Stimulated activated CD4-positive, alpha-beta T cell treated with anti-CD3 and anti-CD28 coated beads, Interleukin-1b, Interleukin-23, amount 100 ng/mL, for 4 hours (primary cell): ENCODE measurements at places on chromosomes 5 and 9.

GRCh38 chr5:143980506-143980905 lies 168.5 kb downstream of the HMHB1 start:
- DNase-seq = no peak

DNA sequence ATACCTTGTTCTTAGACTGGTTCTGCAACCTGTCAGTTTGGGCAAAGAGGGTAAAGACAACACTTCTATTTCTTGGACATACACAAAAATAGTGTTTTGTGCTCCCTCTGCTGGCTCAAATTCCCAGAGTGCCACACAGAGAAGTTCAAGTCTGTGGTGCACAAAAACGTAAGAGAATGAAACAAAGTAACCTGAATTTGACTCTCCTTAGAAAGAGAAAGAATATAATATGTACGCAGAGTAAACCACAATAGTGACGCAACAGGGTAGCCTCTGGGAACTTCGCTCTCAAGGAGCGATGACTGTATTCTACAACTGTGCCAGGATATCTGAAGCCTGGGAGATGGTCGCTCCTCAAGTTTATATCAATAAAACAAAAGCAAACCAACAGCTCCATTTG lies 18.5 kb downstream of the DDX31 start:
- DNase-seq = no peak

DNA sequence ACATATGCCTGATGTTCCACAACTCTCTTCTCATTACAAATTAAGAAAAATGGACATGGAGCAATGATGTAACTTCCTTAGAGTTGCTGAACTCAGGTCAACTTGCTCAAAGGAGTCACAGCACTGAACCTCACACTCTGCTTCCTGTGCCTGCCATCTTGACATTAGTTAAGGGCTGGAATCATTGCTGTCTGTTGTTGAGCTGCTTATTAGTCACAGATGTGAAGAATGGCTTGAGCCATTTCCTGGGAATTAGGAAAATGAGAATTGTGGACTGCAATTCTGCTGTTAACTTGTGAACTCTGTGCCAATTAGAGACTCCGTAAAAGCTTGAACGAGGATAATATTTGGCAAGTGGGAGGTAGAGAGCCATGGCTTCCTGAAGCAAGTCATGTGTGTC lies 212.0 kb downstream of the ADAMTS12 start:
- DNase-seq = no peak

DNA sequence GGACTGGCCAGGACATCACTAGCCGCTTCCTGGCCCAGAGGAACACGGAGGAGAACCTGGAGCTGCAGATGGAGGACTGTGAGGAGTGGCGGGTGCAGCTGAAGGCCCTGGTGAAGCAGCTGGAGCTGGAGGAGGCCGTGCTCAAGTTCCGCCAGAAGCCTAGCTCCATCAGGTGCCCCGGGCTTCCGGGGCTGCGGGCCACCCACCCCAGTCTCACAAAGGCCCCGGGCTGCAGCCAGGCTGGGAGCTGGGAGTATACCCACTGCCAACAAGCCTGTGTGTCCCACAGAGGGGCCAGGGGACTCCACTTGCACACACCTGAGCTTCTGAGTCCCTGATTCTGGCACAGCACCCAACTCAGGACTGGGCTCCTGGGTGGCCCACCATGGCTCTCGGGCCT lies 1.7 kb upstream of the RABL6 start:
- no peak for DNase-seq

GRCh38 chr5:179180061-179180610 lies 120.0 kb downstream of the ZNF354C start:
- DNase-seq = no peak

GRCh38 chr5:80754900-80755299 lies 100.1 kb upstream of the DHFR start:
- peak; percentile 7 for DNase-seq

DNA sequence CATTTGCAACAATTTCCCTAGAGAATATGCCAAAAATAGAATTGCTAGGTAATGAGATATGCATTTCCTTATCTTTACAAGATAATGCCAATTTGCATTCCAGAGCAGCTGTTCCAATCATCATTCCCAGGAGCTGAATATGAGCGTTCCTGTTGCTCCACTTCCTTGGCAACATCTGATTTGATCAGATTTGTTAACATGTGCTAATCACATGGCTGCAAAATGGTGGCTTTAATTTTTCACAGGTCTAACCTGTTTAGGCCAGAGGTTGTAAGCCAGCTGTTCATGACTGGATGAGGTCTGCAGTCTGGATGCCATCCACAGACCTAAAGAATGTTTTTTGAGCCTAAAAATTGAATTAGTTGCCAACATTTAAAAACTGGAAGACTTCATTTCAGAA lies 220.7 kb upstream of the IL12B start:
- no peak for DNase-seq

- DNase-seq = no peak
Observed at GRCh38 chr5:78573318-78573717, 75.3 kb downstream of the LHFPL2 start.

DNA sequence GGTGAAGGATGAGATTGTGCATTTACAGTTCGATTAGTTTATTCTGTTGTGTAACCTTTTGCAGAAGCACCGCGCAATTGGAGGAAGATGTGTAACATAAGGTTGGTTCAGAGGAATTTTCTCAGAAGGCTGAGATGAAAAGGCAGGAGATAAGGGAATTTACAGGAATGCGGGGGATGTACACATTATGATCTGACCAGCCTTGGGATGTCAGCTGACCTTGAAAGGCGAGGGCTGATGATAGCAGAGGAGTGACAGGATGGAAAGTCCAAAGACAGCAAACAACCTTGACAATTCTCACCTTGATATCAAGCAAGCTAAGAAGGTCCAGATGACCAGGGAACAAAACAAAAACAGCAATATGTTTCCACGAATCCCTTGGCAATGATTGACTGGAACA lies 88.8 kb downstream of the OTULIN start:
- no peak for DNase-seq

- no peak for DNase-seq
Observed at GRCh38 chr5:64707191-64707590, 16.9 kb downstream of the SHISAL2B start.

DNA sequence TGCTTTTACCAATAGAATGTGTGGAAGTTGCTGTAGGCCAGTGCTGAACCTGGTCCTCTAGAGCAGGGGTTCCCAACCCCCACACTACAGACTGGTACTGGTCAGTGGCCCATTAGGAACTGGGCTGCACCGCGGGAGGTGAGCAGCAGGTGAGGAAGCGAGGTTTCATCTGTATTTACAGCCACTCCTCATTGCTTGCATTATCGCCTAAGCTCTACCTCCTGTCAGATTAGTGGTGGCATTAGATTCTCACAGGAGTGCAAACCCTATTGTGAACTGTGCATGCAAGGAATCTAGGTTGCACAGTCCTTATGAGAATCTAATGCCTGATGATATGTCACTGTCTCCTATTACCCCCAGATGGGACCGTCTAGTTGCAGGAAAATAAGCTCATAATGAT lies 6.1 kb upstream of the CCDC152 start:
- no peak for DNase-seq

DNA sequence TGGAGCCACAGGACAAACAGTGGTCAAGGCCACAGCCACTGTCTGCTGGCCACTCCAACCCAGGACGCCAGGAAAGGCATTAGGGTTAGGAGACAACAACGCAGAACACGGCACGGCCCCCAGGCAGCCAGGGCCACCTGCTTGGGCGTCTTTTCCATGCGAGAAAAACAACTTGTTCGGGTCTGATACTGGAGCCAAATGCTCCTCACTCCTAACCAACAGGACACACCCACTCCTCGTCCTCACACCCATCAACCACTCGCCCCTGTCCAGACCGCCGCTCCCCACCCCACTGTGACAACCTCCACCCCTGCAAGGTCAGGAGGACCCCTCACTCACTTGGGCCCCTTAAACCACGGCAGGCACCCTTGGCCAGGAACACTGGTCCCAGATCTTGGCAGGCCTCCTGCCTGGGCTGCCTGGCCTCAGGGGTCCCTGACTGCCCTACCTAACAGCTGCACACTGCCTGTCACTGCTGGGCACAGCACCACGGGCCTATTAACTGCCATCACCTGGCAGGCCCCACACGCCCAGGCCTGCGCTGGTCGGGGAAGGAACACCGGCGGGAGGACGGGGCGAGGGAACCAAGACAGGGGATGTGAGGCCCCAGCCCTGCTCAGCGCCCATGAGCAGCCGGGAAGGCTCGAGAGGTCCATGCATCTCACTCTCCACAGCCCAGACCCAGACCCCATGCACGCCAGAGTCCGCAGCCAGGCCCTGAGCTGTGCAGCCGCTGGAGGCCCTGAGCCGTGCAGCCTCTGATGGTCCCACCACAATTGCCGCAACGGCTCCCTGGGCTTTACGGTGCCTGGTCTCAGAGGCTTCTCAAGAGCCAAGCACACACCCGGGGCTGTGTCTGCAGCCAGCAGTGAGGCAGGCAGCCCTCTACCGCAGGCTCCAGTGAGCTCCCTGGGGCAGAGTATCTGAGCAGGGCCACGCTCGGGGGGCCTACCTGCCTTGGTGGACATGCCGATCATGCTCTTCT lies 13.8 kb downstream of the CLPTM1L start:
- DNase-seq = no peak

- DNase-seq = no peak
Observed at GRCh38 chr9:109751253-109751652, 28.7 kb upstream of the PALM2AKAP2 start.

GRCh38 chr9:83472221-83472665 lies 66.0 kb downstream of the FRMD3 start:
- no peak for DNase-seq

DNA sequence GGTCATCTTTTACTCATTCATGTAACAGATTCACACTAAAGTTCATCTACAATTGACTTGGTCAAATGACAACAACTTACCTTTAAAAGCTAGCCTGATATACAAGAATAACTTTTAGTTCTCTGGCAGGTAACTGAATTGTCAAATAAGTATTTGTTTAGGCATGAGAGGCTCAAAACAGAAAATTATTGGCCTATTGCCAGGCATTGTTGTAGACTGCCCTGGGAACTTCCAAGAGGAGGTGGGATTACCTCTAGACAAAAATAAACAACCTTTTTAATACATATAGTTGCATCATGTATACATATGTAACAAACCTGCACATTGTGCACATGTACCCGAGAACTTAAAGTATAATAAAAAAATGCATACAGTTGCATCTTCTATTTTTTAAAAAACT lies 18.2 kb upstream of the SLCO4C1 start:
- no peak for DNase-seq

DNA sequence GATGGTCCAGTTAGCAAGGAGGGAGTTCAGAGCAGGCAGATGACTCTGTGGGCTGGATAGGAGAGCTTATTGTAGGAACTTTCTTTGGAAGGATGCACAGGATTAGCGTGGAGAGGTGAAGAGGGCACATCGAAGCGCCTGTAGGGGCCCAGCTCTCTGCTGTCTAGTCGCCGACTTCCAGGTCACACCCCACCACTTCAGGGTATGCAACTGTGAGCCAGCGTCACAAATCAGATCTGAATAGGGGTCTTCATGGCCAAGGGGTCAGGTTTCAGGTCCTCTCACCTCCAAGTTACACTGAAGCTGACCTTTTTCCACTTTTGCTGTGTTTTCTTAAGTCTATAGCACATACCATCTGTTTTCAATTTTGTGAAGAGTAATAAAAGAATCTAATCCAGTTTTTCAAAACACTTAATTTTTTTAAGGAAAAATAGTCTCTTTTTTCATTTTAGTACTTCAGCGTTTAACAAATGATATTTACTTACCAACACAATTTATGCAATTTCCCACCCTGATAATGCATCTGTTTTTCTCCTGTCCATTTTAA lies 364.2 kb upstream of the CLINT1 start:
- no peak for DNase-seq

DNA sequence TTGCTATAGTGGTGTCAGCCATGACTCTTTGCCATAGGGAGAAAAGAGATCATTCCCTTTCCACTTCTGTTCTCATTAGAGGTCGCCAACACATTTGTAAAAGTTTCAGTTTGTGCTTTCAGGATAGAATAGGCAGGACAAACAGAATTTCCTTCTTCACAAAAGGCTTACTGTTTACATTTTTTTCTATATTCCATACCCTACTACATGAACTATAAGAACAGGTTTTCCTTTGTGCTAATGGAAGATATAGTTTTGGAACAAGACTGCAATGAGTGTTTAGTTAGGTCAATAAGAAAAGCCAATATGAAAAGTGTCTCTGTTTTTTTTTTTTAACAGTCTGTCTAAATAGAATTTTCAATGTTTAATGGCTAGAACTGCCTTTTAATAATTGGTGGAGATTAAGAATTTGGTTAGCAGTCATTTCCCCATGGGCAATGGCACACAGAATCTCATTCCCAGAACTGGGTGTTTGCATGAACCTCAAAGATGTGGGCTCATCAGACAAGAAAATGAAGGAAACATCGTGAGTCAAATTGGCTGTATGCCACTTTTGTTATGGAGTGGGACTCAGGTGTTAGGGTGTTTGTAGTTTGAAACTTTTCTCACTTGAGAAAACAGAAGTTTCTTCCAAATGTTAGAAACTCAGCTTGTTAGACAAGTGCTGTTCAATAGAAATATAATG lies 75.2 kb upstream of the PRLR start:
- DNase-seq = no peak
